Left ventricle myocardium inferior (tissue), 1 donor: ENCODE measurements at places on chromosomes 7 and 10.

DNA sequence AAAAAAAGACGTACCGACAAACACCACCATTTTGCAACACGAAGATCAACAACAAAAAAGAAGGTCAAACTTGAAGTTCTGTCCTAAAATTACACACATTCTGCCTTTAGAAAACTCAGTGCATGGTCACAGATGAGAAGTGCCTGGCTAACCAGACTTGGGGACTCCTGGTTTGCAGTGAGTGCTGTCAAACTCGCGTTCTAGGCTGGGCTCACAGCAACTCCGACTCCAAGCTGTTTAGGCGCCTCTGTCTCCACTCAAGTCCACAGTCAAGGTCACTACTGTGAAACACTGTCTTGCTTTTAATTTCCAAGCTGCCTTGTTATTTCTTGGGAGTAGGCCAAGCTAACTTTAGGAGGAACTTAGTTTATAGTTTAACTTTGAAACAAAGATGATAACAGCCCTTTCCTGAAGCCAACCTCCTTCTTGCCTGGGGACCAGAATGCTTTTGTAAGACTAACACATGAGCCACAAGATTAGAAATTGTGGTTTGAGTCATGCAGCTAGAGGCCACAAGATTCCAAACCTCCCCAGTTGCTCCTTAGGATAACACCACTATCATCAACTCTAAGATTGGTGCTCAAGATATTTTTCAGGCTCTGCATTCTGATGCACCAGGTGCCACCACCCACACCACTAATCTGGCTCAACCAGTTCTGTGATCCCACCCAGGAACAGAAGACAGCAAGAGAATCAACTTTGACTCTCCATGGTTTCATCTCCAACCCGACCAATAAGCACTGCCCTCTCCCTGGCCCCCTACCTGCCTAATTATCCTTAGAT lies 1.1 kb upstream of the DNAAF5 start:
- DNase-seq, result no peak

DNA sequence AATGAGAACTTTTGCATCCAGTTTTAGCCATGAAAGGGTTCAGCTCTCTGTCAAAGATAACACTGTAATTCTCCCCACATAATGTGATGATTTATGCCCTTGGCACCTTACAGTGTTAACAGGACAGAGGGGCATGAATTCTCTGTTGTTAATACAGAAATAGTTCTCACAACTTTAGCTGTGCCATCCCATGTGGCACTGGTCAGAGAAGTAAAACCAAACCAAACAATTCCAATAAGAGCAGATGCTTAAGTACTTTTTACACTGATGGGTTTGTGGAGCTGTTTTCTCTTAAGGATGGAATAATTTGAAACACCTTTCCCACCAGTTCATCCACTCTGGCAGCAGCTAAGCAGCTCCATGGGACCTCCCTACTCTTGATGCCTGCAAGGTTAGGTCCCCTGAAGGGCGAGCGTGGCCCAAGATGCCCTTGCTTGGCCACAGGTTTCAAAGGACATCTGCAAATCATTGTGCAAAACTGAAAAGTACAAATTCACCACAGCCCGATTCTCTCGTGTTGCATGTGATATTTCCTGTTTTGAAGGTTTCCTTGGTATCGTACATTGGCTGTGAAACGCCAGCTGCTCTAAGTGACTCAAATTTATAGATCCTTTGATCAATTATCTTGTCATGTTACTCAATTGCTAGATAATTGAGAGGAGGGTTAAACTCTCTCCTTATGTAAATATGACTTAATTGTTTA lies 82.5 kb upstream of the CREB5 start:
- no peak for DNase-seq

DNA sequence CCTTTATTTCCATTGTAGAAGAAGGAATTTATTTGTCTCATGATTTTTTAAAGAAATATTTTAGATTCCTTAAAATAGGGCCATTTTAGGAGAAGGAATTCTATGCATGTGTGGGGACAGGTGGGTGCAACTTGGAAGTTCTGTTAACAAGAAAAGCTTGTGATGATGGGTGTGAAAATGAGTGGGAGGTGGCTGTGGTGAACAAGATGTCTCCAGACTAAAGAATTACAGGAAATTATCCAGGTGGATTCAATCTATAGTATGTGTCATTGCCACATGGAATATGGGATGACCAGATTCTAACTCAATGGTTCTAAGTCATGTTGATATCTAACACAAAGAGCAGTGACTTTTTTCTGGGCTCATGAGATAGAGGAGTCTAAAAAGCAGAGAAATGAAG lies 229.6 kb upstream of the IGFBP3 start:
- no peak for DNase-seq

DNA sequence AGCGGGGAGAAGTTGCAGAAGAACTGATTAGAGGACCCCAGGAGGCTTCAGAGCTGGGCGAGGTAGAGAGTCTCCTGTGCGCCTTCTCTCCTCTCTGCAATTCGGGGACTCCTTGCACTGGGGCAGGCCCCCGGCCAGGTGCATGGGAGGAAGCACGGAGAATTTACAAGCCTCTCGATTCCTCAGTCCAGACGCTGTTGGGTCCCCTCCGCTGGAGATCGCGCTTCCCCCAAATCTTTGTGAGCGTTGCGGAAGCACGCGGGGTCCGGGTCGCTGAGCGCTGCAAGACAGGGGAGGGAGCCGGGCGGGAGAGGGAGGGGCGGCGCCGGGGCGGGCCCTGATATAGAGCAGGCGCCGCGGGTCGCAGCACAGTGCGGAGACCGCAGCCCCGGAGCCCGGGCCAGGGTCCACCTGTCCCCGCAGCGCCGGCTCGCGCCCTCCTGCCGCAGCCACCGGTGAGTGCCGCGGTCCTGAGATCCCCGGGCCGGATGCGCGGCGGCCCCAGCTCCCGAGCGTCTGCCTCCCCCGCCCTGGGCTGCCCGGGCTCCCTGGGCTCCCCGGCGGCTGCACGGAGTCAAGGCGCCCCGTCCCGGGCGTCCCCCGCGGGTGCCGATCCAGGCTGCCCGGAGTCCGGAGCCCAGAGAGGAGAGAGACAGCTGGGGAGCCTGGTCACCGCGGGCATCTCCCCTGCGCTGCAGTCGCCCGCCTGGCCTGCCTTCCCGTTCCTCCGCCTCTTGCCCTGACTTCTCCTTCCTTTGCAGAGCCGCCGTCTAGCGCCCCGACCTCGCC lies at the start of gene PLAU:
Gene PLAU (plus strand): TSS at position 369 of the 789 bp plus-strand sequence. CDS start 424 bp downstream, outside the sequence.
- peak; percentile 60 for DNase-seq

DNA sequence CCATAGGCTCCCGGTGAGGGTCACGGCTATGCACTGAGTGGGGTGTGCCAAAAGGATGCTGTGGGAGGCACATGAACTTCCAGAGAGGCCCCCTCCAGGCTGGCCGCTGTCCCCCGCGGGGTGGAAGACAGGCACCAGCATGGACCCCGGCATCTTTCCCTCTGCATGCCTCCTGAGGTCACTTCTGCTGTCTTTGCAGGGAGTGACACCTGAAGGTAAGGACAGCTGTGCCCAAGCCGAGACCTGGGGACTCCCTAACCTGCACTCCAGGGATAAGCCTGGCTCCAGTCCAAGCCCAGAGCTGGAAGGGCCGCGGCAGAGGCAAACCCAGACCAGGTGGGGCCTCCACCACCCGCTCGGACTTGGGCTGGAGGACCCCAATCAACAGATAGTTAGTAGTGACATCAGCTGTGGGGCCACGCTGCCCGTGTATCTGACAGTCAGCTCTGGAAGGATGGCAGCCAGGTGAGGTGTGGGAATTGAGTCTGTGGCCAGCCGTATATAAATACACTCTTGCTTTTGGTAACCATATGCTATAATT lies 340.7 kb upstream of the MKI67 start:
- DNase-seq, result no peak

- DNase-seq, result no peak
These were observed 63.7 kb downstream of the PROSER2 start for GRCh38 chr10:11886851-11887250.

- no peak for DNase-seq
These were observed 40.8 kb downstream of the RBM20 start for GRCh38 chr10:110684800-110685446.

DNA sequence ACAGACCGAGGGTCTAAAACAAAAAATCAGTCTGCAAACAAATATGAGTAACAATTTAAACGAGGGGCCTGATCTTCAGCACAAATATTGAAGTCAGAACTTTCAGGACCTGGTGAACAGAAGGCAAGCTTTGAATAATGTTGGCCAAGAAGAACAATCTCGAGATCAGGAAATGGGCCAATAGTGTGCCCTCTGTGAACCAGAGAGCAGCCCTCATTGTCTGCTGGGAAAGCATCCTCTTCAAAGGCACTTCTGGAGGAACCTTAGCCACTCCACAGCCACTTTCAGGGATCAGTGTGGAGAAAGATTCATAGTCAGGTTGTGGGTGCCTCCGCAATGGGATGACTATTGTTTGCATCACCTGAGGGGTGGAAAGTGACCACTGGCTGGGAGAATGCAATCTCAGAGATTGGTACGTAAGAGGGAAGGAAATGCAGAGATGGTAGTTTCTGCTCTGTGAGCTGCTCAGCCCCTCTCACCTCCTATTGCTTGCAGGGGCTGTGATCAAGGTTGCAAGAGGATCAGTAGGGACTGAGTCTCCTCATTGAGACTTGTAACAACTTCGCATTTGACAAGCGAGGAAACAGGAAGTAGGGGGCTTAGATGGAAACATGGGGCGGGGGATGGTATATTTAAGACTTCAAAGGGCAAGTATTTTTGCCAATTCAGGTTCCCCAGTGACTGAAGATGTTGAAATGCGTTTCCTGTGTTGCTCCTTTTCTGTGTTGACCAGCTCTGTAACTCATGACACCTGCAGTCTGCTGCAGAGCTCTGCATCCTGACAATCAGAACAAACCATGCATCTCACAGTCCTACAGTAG lies 28.4 kb upstream of the IFRD1 start:
- no peak for DNase-seq

- DNase-seq, result no peak
These were observed 61.7 kb downstream of the PWWP2B start for GRCh38 chr10:132458586-132459300.

- DNase-seq, result peak; percentile 27
These were observed 154.9 kb upstream of the COL1A2 start for GRCh38 chr7:94239661-94240234.

GRCh38 chr10:5544216-5544805 lies 19.6 kb downstream of the CALML3 start:
- no peak for DNase-seq

- no peak for DNase-seq
These were observed 3.5 kb downstream of the APBB1IP start for GRCh38 chr10:26441491-26442214.

DNA sequence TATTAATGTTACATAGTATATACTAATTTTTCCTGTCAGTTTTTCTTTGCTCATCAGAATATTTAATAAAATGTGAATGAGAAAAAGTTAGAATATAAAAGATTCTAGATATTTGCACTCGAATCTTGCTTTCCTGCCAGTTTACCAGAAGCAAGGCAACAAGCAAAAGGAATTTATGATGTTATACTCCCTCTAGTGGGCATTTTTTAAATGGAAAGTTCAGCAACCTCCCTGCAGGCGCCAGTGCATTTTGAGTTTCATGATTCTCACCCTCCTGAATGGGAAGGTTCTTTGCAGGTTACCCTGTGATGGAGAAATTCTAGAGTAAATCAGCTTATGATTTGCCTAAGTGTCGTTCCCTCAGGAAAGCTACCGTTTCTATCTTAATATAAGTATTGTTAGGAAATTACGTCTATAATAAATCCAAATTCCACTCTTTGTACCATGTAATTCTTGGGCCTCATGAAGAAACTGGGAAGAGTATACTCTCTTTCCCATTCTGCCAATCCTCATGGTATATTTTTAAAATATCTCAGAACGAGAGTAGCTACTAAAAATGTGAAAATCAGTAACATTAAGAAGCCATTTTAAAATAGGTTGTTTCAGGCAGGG lies 350.0 kb downstream of the CRPPA start:
- no peak for DNase-seq

GRCh38 chr10:6667679-6668270 lies 87.7 kb upstream of the PRKCQ start:
- DNase-seq, result no peak

GRCh38 chr7:22759721-22760120 lies 32.7 kb downstream of the IL6 start:
- no peak for DNase-seq

GRCh38 chr7:51244885-51245284 lies 71.7 kb downstream of the COBL start:
- DNase-seq, result no peak

GRCh38 chr7:104914421-104914820 lies 99.6 kb upstream of the KMT2E start:
- DNase-seq, result no peak

- DNase-seq, result no peak
These were observed 1.9 kb downstream of the VPS41 start for GRCh38 chr7:38907066-38907465.

DNA sequence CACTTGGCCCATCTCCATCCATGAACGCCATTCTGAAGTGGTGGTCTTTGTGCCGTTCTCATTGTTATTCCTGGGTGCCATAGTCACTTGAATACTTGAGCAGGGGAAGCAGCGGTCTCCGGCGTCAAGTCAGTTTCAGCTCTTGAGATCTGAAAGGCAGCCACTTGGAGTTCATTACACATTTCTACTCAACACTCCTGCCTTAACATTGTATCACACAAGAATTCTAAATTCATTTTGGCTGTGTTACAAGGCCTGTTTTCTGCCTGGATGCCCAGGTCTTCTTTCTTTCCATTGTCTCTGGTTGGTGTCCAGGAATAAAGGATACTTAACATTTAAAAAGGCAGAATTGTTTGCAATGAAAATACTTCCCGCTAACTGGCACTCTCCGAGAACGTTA lies 69.0 kb upstream of the RAB11FIP2 start:
- no peak for DNase-seq

- DNase-seq, result peak; percentile 48
These were observed 51.9 kb upstream of the CHST15 start for GRCh38 chr10:124145109-124145870.

GRCh38 chr7:46774515-46774914 lies 807.4 kb downstream of the TNS3 start:
- DNase-seq, result peak; percentile 48

DNA sequence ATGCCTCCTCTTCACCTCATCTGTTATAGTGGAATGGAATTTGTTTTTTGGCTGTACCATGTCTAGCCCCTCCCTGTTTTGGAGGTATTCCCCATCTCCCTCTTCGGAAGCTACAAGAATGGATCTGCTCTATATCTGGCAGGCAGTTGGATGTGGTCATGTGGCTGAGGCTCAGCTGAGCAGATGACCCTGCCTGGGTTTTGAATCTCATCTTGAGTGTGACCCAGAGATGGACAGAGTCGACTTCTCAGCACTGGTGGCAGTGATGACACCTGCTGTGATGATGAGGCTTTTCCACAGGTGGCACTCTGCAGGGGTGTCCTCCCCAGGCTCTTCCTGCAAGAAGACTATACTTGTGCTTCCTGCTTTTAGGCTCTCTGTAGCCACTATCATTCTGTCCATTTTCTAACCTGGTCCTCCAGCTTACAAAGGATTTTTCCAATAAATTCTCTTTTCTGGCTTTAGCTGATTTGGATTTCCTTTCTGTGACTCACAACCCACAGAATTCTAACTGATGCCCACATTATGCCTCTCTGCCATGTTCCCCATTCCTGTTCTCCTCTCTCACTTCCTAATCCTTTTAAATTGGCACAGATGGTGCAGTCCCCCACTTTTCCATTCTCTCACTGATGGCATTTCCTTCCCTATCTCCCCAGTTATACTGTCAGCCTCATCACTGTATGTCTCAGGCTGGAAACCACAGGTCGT lies 7.5 kb upstream of the ARHGAP22 start:
- DNase-seq, result no peak
